ENCODE measurements at places on chromosomes 4 and X. TPM values are rescaled to one million over a fixed set of nuclear protein-coding genes. Genes with fewer than 3 reads are reported as not detected.

DNA sequence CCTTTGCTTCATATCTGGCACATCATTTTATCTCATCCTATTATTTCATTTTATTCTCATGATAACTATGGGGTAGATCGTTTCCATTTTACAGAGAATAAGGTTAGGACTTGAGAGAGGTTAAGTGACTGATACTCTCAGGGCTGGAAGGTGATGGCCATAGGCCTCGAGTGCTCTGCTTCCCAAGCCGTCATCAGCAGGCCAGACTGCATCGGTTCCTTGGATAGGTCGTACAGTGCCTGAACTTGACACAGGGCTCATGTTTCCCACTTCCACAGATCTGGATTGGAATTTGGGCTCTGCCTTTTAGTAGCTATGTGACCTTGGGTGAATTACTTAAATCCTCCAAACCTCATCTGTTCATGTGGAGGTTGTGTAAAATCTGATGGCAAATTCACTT, 81.4 kb downstream of the TMEM131L start:
- H3K4me3 ChIP-seq: no peak overlapping the region
- H3K27me3 ChIP-seq: no peaks in the 10 kb centered on the region
- no peak for DNase-seq
- H3K4me1 ChIP-seq: peaks cover 2% of the 10 kb centered on the region

GRCh38 chrX:19789782-19790181, 97.6 kb downstream of the SH3KBP1 start:
- H3K36me3 ChIP-seq: no peaks in the 10 kb centered on the region
- no peak overlapping the region for H3K27ac ChIP-seq
- peaks cover 35% of the 10 kb centered on the region for H3K4me1 ChIP-seq
- no peaks in the 10 kb centered on the region for H3K27me3 ChIP-seq
- DNase-seq: no peak

DNA sequence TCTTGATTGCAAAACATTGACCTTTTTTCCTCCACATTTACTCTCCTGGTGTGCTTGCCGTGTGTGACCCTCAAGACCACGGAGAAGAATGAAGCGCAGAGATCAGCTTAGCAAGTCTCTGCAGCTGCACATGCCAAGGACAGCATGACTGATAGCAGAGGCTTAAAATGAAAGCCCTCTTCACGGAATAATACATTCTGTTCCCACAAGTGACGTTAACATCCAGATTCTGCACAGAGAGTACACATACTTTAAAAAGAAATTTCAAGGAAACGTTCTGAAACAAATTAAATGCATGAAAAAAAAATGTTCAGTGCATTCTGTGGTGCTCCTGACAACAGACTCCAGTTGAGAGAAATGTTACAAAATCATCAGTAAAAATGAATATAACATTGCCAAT, 60.9 kb downstream of the SLC7A11 start:
- no peak for DNase-seq
- H3K4me1 ChIP-seq: peaks cover 44% of the 10 kb centered on the region
- H3K27me3 ChIP-seq: no peaks in the 10 kb centered on the region

DNA sequence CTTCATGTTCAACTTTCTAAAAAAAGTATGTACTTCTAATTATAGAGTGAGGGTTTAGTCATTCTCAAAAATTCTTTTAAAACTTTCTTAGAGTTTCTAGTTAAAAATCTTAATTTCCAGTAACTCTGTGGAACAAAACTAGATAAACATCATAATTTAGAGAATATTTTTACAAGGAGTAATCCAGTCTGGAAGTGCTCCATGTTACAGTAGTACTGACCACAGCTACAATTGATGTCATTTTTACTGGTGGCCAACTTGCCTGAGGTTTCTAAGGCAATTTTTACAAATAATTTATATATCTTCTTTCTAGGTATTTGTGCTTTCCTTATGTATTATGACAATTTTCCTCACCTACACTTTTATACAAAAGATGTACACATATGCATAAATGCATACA, 490.4 kb downstream of the CENPC start:
- H3K36me3 ChIP-seq: no peaks in the 10 kb centered on the region
- no peak for DNase-seq
- H3K27ac ChIP-seq: no peak overlapping the region

DNA sequence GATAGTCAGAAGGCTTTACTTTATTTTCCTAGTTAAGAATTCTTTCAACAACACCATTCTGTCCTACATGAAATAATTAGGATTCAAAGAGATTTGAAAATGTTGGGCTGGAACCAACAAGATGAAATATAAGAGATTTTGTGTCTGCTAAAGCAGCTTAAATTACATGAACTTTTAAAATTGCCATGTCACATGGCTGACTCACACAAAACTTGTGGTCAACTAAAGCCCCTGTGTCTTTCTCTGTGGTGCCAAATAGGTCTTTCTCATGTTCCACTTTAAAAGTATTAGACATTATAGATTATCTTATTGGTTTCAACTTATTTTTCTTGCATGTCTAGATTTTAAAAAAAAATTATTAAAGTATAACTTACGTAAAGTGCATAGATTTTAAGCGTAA, 60.8 kb upstream of the FHL1 start:
- no peak overlapping the region for H3K27ac ChIP-seq
- no peaks in the 10 kb centered on the region for H3K4me1 ChIP-seq
- H3K27me3 ChIP-seq: peaks cover 5% of the 10 kb centered on the region
- H3K36me3 ChIP-seq: no peaks in the 10 kb centered on the region
- H3K4me3 ChIP-seq: no peak overlapping the region
- no peak for DNase-seq

DNA sequence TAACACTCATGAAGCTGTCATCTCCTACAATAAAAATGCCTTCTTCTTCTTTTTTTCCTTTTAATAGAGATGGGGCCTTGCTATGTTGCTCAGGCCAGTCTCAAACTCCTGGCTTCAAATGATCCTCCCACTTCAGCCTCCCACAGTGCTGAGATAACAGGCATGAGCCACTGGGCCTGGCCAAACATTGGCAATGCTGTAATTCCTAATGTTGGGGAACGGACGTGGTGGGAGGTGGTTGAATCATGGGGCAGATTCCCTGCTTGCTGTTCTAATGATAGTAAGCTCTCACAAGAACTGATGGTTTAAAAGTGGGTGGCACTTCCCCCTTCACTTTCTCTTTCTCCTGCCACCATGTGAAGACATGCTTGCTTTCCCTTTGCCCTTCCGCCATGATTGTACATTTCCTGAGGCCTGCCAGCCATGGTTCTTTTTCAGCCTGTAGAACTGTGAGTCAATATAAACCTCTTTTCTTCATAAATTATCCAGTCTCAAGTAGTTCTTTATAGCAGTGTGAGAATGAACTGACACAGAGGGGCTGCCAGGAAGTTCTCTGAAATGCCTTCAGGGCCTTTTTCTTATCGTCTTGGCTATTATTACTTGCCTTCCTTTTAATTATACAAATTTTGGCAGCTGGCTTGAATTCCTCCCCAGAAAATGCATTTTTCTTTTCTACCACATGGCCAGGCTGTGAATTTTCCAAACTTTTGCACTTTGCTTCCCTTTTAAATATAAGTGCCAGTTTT, 93.0 kb downstream of the CENPC start:
- H3K4me1 ChIP-seq: peaks cover 22% of the 10 kb centered on the region
- peaks cover 2% of the 10 kb centered on the region for H3K27me3 ChIP-seq
- peaks cover 15% of the 10 kb centered on the region for H3K36me3 ChIP-seq
- DNase-seq: no peak
- H3K4me3 ChIP-seq: no peak overlapping the region

DNA sequence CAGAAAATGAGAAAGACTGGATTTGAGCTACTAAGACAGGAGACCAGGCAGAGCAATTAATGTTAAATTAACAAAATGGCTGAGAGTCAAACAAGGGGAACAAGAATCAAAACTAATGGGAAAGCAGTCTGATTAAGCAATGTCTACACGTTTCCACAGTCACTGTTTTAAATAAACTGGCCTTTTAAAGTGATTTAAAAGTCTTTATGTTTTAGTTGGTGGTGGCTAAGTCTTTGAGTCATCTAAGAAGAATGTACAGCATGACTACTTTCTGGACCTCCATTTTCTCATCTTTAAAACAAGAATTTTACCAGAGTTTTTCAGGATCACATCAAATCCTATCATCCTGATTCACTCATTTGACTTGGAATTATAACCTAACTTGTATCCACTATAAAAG, 233.8 kb downstream of the ENOX2 start:
- H3K27ac ChIP-seq: peak overlapping the region; percentile 86
- H3K36me3 ChIP-seq: peaks cover 9% of the 10 kb centered on the region
- H3K27me3 ChIP-seq: no peaks in the 10 kb centered on the region
- H3K4me1 ChIP-seq: peaks cover 27% of the 10 kb centered on the region
- peak; percentile 45 for DNase-seq

- no peak overlapping the region for H3K4me3 ChIP-seq
- peaks cover 25% of the 10 kb centered on the region for H3K4me1 ChIP-seq
- H3K36me3 ChIP-seq: no peaks in the 10 kb centered on the region
- peak overlapping the region; percentile 8 for H3K27ac ChIP-seq
- DNase-seq: no peak
- no peaks in the 10 kb centered on the region for H3K27me3 ChIP-seq
Observed at GRCh38 chr4:175273995-175274753, 356.0 kb downstream of the ADAM29 start.

DNA sequence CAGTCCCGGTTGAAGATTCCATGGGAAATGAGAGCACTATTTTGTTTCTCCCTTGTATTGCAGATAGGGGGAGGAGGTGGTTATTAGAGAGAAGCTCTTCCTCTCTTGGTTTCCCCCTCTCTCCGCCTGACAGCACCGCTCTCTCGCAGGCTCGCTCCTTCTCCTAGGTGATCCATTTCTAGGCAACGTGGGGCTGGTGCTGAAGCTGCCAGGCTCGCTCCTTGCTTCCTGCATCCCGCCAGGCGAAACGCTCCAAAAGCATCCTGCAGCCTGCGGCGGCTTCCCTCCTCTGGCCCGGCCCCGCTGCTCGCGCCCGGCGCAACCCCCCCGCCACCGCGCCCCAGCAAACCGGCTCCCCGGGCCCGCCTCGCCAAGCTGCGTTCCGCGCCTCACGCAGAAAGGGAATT, at the start of gene GRID2:
Gene GRID2, plus strand, starts transcription at position 346 of the 407 bp plus-strand sequence.
- peaks cover 7% of the 10 kb centered on the region for H3K4me1 ChIP-seq
- H3K4me3 ChIP-seq: no peak within 1 kb of the TSS
- H3K27ac ChIP-seq: no peak within 1 kb of the TSS
- DNase-seq: no peak
- peaks cover 20% of the 10 kb centered on the region for H3K27me3 ChIP-seq

DNA sequence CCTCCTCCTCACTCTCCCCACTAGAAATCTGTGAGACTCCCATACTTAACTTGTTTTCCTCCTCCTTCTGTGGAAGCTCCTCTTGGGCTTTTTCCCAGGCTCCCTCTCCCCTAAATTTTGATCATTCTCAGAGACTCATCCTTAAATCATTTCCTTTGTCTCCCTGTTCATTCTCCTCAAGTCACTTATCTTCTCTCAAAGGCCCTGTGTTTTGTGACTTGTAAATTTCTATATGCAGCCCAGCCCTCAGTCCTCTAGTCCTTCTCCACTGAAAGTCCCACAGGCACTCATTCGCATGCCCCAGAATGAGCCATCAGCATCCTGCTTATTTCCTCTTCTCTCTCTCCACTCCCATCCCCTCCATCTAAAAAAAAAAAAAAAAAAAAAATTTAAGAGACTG, 171.8 kb downstream of the SOWAHB start:
- H3K4me3 ChIP-seq: peak overlapping the region; percentile 65
- no peak for DNase-seq
- peaks cover 38% of the 10 kb centered on the region for H3K36me3 ChIP-seq
- H3K27me3 ChIP-seq: no peaks in the 10 kb centered on the region
- H3K27ac ChIP-seq: peak overlapping the region; percentile 89
- peaks cover 89% of the 10 kb centered on the region for H3K4me1 ChIP-seq

DNA sequence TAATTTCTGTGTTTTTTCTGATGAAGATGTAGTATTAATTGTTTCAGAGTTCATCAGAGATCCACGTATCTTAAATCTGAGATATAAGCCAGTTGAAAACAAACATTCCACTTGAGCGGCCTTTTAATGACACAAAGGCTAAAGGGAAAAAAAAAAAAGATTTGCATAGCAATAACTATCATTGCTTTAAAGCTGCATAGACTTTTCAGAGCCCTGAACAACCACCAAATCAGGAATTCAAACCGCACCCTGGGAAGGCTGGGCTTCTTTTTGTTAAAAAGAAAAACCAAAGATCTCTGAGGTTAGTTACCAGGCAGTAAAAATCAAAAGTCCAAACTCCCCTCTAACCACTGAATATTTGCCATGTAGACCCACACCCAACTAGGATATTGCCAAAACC, 206.0 kb downstream of the HHIP start:
- H3K27ac ChIP-seq: no peak overlapping the region
- DNase-seq: no peak
- H3K36me3 ChIP-seq: no peaks in the 10 kb centered on the region

DNA sequence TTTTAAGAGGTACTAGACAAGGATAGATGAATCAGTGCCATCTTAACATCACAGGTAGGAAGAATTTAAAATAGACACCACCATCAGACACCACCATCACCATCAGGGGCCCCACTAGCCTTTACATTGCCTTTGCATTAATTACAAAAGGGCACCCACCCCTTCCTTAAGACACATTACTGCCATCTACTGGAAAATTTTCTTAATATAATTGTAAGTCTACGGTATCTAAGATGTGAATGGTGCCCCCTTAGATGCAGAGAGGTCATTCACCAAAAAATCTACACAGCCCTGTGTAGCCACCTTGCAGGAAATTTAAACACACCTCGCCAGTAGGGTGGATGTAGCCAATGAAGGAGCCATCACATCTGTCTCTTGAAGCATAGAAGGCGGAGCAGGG, 184.1 kb downstream of the MID1IP1 start:
- no peaks in the 10 kb centered on the region for H3K36me3 ChIP-seq
- no peak overlapping the region for H3K4me3 ChIP-seq
- no peak overlapping the region for H3K27ac ChIP-seq

- peaks cover 100% of the 10 kb centered on the region for H3K4me1 ChIP-seq
- no peak overlapping the region for H3K4me3 ChIP-seq
- DNase-seq: peak; percentile 69
- peak overlapping the region; percentile 67 for H3K27ac ChIP-seq
- no peaks in the 10 kb centered on the region for H3K27me3 ChIP-seq
Observed at GRCh38 chr4:98642991-98643426, 15.4 kb downstream of the TSPAN5 start.

DNA sequence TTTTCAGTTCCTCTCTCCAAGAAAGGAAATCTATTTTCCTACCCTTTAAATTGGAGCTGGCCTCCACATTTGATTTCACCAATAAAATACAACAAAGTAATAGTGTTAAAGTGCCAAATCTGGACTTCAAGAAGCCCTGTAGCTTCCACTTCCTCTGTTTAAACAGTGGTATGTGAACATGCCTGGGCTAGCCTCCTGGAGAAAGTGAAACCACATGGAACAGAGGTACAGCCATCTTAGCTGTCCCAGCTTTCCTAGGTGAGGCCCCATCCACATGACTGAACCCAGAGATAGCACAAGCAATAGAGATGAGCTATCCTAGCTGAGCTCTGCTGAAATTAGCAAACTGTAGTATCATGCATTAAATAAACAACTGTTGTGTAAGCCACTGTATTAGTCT, 131.8 kb upstream of the VCX start:
- peaks cover 19% of the 10 kb centered on the region for H3K4me1 ChIP-seq
- H3K4me3 ChIP-seq: no peak overlapping the region
- peak overlapping the region; percentile 36 for H3K27ac ChIP-seq
- no peaks in the 10 kb centered on the region for H3K27me3 ChIP-seq
- no peak for DNase-seq

GRCh38 chr4:77564231-77564630, 41.4 kb upstream of the CXCL13 start:
- DNase-seq: no peak
- H3K27me3 ChIP-seq: peaks cover 13% of the 10 kb centered on the region
- H3K36me3 ChIP-seq: no peaks in the 10 kb centered on the region
- H3K27ac ChIP-seq: no peak overlapping the region

TCEAL5 gene
- total RNA-seq: not detected

MAP9 gene
- 11.6 TPM for total RNA-seq

NHSL2 gene
- total RNA-seq: 0.53 TPM

APLN gene
- 0.22 TPM for total RNA-seq

TRIM60 gene
- not detected for total RNA-seq

HPGDS gene
- total RNA-seq: not detected

GLOD5 gene
- total RNA-seq: not detected

SMIM14 gene
- total RNA-seq: 25.5 TPM

SPIN2A gene
- total RNA-seq: 0.22 TPM

USP17L22 gene
- not detected for total RNA-seq

UVSSA gene
- 8.5 TPM for total RNA-seq

Measured in HFFc6 (cell line).